Stimulated activated CD4-positive, alpha-beta T cell treated with anti-CD3 and anti-CD28 coated beads, Interleukin-4, amount 100 ng/mL, for 24 hours (primary cell): ENCODE measurements at places on chromosomes 2 and 18.
A peak's percentile ranks its signal among the peaks of the same experiment; 100 is the strongest.

- DNase-seq, result peak; percentile 12
These were observed 732 bp upstream of the ANXA4 start for GRCh38 chr2:69741229-69741574.

GRCh38 chr2:73205611-73206010 lies 3.2 kb downstream of the NOTO start:
- no peak for DNase-seq

GRCh38 chr2:2101924-2102323 lies 229.2 kb downstream of the MYT1L start:
- DNase-seq, result no peak

- no peak for DNase-seq
These were observed 94.1 kb upstream of the MC4R start for GRCh38 chr18:60466677-60467076.

GRCh38 chr2:44071454-44072046 lies 75.8 kb upstream of the LRPPRC start:
- DNase-seq, result no peak

GRCh38 chr2:106107509-106108131 lies 86.5 kb downstream of the UXS1 start:
- DNase-seq, result peak; percentile 62

DNA sequence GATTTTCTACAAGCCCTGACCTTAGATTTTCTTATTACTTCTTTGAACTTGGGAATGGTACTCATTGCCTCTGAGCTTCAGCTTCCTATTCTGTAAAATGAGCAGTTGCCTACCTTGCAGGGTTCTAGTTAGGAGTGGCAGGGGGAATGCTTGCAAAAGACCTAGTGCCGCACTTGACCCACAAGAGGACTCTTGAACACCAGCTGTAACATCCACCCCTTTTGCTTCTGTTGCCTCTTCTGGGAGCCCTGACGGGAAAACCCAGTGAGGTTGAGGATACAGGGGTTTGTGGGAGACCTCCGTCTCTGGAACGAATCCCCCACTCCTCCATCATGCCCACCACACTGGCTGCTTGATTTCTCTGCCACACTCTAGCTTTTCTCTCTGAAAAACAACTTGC lies 27.1 kb upstream of the LBH start:
- DNase-seq, result no peak

DNA sequence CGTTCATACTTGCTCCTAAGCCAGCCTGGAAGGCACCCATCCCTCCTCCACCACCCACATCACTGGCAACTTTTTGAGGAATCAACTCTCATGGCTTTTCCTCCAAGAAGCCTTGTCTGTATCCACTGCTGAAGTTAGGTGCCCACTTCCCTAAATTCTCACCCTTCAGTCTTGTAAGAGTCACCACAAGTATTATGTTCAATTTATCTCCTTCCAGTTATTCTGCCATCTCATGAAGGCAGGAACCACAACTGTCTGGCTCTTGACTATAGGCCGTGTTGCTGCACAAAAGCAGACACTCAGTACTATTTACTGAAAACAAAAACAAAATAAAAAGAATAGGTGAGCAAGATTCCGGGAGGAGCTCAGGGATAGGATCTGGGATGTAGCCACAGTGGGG lies 234.8 kb downstream of the CYRIA start:
- no peak for DNase-seq

DNA sequence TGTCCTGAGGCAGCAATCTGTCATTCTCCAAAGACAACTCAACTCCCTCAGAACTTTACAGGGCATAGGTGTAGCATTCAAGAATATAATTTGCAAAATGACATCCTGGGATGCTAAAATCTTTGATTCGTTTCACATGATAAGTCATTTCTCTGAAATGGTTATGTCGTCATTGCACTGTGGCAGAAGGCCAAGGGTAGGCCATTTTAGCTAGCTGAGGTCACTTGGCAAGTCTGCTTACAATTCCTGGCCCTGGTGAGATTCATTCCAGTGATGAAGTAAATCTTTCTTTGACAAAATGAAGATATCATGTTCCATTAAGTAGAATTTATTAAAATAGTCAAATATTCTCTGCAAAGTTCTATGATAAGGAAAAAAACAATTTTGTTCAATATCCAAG lies 1410.3 kb upstream of the LRRTM1 start:
- no peak for DNase-seq

GRCh38 chr2:145757503-145758246 lies 1237.8 kb upstream of the ZEB2 start:
- DNase-seq, result no peak

GRCh38 chr18:23515911-23516546 lies 12.7 kb downstream of the RMC1 start:
- peak; percentile 79 for DNase-seq

DNA sequence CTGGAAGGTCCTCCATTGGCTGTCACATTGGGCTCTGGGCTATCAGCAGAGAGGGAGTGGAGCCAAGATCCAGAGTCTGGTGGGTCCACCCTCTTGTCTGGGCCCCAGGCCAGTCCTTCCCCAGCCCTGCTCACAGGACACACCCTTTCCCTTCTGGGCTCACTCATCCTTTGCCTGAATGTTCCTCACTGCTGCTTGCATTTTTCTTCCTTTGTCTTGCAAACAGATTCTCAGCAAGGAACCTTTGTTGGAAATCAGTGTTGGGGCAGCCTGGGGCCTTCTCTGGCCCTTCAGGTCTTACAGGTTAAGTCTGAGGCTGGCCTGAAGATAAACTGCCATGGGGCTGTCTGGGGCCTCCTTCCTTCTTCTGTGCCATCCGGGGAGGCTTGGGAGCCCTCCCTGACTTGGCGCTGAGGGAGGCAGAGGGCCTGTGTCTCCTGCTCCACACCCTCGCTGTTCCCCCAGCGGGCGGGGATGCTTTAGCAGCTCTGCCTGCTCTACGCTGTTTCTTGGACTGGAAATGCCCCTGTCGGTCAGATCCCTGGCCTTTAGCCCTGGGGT lies 11.5 kb upstream of the CELF4 start:
- DNase-seq, result no peak

DNA sequence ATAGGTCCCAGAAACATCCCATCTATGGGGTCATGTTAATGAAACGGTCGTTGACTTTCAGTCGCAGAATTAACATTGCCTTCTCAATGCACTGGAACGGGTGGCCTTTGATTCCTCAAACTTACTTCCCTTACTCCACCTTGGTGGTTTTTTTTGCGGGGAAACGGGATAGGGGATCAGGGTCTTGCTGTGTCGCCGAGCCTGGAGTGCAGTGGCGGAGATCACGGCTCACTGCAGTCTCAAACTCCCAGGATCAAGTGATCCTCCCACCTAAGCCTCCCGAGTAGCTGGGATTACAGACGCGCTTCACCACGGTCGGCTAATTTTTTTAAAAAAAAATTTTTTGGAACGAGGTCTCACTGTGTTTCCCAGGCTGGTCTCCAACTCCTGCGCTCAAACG lies 754 bp downstream of the ATG16L1 start:
- no peak for DNase-seq

DNA sequence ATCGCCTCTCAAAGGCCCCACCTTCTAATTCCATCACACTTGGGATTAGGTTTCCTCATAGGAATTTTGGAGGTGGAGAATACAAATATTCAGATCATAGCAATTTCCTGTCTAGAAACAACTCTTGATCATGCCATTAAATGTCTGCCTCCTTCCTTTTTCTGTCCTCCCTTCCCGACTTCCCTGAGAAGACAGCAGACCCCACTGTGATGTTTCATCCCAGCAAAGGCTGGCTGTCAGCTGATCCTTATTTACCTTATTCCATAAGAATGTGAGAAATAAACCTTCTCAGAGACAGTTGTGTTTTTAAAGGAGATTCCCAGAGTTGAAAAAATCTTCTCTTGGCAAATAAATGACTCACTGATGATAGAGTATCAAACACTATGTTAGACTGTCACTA lies 133.9 kb downstream of the TDRD15 start:
- DNase-seq, result no peak

DNA sequence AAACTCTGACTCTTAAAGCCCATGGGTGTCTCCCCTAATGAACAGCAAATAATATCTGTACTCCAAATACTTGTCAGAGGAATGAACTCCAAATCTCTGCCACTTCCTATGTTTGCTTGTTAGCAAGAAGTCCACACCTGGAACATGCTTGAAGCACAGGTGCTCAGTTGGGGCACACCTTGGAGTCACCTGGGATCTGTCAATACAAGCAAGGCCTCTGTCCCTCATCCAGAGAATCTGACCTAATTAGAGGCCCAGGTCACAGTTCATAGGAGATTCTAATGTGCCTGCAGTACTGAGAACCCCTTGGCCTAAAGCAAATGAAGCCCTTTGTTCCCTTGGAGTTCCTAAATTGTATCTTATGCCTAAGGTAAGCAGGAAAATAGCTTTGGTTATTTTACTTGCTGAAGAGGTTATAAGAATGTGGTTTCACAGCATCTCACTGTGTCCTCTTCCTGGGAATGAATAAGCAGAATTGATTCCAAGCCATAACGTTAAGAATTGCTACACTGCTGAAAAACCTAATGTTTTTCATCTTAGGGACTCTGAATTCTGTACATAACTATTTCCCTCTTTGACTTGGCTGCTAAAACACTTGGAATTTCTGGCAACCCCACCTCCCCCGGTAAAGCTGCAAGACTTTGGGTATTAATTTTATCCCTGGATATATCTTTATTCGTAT lies 113.4 kb downstream of the PIEZO2 start:
- DNase-seq, result no peak

DNA sequence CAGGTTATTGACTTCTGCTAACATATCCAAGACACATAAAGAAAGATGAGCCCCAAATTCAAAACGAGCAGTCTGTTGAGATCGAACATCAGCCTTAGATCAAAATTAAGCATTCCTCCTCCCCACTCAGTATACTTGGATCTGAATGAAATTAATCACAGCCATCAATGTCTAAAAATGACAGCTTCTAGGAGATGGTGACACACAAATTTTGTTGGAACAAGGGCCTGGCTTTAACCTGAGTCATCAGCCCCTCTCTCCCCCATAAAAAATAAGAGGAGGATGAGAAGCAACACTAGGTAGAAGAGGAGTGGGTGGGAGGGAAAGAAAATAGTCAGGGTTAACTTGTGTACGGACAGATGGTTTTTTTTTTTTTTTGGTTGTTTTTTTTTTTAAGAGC lies 223.1 kb downstream of the EXOC6B start:
- DNase-seq, result no peak

GRCh38 chr2:55364189-55365055 lies 55.2 kb downstream of the CCDC88A start:
- no peak for DNase-seq

DNA sequence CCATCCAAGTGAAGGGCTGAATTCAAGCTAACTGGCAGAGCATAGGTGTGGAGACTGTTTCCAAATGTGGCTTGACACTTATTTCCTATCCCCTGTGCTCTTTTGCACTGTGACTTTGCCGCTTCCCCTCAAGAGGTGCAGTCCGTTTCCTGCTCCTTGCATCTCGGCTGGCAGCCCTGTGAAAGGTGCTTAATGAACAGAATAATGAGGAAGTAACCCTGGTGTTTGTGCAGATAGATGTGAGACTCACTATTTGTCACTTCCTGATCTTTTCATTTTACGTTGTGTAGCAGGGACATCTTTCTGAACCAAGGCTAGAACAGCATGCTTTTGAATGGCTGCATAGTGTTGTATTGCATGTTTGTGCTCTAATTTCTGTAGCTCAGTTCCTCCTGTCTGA lies 60.8 kb downstream of the CEP192 start:
- DNase-seq, result no peak

DNA sequence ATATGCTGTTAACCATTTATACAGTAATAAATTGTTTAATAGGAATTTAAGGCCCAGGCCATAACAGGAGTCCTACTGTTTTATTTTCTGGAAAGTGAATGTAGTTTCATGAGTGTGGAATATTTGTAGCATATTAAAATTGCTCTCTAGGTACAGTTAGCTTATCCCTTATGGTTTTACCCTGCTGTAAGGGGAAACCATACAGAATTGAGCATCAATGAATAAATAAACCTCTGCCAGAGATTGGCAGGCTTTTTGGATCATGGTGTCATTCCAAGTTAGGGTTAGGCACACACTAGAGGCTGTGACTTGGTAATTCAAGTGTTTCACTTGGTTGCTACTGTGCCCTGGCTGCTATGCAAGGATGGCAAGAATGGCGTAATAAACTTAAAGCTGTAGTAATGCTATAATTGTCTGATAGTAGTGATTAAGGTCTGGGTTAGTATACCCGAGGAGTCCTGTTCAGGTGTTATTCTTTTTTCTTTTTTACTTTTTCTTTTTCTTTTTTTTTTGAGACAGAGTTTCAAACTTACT lies 30.4 kb downstream of the BMPR2 start:
- no peak for DNase-seq

GRCh38 chr2:59182249-59182648 lies 941.1 kb upstream of the FANCL start:
- no peak for DNase-seq

GRCh38 chr18:44897816-44898215 lies 217.1 kb downstream of the SETBP1 start:
- no peak for DNase-seq

DNA sequence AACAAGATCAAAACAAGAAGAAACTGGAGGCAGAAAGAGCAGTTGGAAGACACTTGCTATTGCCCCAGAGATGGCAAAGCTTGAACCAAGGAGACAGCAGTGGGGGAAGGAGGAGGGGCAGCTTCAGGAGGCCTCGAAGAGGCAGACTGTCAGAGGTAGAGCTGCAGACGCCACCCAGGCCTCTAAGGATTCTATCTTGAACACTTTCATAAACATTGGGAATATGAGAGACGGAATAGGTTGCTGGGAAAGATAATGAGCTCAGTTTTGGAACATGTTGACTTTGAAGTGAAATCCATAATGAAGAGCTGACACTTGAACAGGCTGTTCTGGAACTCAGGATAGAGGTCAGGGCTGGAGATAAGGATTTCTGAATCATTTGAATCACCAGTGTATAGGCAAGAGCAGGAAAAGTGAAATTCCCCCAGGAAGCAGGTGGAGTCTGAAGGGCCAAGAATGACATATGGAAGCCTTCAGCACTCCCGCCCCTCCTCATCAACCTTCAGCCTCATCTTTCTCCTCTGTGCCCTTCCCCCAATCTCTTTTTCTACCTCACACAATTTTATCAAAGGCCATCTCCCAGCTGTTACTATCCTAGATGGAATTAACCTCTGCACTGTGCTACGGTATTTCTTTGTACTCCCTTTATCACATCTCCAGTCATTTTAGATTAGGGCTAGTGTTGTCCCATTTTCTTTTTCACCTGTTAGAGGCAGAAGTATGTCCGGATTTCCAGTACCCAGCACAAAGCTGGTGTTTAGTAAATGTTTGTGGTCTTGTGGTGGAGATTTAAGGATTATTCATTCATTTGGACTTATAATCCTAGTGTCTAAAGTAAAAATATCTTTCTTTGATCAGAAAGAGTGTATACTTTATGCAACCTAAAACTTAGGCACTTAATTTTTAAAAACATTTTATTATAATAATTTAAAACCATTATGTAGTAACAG lies 47.5 kb upstream of the RTN4 start:
- no peak for DNase-seq

GRCh38 chr2:124804014-124804940 lies 779.2 kb downstream of the CNTNAP5 start:
- no peak for DNase-seq

DNA sequence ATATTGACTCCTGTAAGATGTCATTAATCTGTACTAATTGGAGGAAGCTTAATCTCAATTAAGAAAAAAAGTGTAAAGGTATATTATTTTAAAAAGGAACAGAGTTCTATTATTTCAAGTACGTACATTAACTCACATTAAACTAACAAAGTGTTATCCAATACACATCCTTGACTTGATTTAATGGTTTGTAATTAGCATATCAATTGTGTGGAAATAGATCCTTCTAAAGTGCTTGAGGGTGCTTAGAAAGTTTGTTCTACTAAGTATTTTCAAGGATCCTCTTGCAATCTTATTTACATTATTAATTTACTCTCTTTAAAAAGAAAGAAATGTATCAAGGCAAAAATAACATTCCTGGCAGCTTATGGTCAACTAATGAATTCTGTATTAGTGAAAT lies 720.3 kb downstream of the KCNJ3 start:
- DNase-seq, result no peak
